Daoy (cell line): ENCODE measurements at places on chromosomes 13 and 19. TPM values are rescaled to one million over a fixed set of nuclear protein-coding genes. Genes with fewer than 3 reads are reported as not detected.

SMIM17 gene
- not detected in 2 replicates for total RNA-seq

ZNF677 gene
- total RNA-seq, result 16.5 and 19.4 TPM in 2 replicates

PSG3 gene
- not detected in 2 replicates for total RNA-seq

ZNF99 gene
- total RNA-seq, result not detected in 2 replicates

C19orf67 gene
- not detected in 2 replicates for total RNA-seq

- DNase-seq, result no peak
Observed at GRCh38 chr19:42363614-42364346, 26.3 kb downstream of the CNFN start.

DNA sequence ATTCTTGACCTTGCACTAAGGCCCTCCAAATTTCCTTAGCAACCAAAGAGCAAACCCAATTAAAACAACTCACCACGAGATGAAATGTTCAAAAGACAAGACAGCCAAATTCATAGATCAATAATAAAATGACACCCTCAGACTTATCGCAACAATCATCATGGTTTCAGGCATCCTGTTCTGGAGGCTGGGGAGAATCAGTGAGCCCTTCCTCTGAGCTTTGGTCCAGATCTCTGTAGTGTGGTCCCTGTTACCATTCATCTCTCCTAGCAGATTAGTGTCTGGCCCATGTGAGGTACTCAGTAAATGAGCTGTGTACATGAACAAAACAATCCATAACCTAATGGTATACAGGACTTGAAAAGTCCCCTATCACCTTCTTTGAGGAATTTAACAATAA, 12.2 kb downstream of the LCP1 start:
- no peak for DNase-seq

DNA sequence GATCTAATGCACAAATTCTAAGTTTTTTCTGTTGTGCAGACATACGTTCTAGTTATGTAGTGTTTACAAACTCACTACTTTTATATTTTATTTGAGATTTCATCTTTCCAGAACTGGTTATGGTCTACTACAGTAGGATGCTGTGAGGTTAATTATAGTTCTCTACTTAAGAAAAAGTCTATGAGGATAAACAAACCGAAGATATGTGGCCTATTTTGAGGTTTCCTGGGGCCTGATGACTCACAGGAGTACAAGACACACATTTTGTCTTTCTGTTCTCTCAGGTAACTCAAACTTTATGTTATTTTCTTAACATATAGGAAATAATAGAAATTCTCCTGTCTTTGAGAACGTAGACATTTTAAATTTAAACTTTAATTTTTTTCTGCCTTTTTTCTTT, 45.1 kb downstream of the PCDH20 start:
- no peak for DNase-seq

GRCh38 chr13:73290844-73291243, 232.0 kb downstream of the KLF5 start:
- DNase-seq, result no peak

DNA sequence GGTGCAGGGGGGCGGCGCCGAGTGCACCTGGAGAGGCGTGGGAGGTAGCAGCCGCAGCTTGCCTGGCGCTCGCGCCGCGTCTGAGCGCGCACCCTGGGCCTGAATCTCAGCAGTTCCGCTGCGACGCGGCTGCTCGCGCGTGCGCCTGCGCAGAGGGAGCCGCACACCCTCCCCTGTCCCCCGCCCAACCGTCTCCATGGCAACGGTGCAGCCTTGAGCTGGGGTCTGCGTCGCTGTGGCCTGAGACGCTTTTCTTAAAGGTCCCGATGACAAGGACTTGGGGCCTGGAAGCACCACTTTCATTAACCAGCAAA, at the start of gene PNMA8B:
TSS of gene PNMA8B (minus strand) at position 82 of the 314 bp plus-strand sequence. CDS start 402 bp downstream, outside the sequence.
- DNase-seq, result no peak

DNA sequence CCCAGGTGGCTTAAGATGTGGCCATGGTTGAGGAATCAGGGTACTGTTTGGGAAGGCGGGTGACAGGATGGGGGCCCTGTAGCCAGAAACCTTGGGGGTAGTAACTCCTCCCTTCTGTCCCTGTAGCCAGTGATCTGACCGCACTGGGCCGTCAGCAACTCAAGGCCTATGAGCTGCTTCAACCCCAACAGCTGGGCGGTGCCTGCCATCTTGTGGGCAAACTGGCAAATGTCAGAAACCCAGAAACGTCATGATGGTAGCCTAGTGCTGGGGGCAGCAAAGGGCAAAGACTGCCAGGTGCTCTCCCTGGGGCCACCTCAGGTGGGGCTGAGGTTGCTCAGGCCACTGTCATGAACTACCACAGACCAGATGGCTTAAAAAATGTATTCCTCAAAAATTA, 3.5 kb downstream of the COPE start:
- DNase-seq, result peak; percentile 52

DNA sequence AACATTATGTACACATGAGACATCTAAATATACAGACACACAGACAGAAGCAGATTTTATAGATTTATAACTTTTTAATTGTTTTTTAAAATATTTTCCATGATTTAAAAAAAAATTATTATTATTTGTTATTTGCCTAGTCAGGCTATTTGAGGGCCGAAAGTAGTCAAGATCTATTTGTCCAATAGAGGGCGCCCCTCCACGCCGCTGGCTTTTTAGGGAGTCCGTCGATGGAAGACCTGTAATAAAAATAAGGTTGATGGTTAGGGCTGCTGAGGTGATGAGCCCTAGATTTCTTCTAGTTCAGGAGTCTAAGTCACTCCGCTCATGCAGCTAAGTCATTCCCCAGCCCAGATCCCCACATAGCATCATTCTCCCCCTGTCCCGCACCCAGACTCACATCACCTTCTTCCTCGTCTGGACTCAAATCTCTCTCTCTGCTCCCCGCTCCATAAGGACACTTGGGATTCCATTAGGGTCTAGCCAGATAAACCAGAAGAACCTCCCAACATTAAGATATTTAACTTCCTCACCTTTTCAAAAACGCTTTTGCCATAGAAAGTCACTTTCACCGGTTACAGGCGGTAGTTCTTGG, 33.9 kb upstream of the CEACAM21 start:
- DNase-seq, result peak; percentile 57

DNA sequence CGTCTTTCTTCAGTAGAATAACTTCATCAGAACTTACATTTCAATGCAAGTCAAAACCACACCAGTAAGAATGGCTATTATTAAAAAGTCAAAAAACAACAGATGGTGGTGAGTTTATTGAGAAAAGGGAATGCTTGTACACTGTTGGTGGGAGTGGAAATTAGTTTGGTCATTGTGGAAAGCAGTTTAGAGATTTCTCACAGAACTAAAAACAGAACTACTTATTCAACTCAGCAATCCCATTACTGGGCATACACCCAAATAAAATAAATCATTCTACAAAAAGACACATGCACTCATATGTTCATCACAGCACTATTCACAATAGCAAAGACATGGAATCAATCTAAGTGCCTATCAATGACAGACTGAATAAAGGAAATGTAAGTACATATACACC, 231.2 kb downstream of the NHLRC3 start:
- DNase-seq, result no peak
